NCI-H187 (cell line): ENCODE measurements at places on chromosomes 3 and 15.

DNA sequence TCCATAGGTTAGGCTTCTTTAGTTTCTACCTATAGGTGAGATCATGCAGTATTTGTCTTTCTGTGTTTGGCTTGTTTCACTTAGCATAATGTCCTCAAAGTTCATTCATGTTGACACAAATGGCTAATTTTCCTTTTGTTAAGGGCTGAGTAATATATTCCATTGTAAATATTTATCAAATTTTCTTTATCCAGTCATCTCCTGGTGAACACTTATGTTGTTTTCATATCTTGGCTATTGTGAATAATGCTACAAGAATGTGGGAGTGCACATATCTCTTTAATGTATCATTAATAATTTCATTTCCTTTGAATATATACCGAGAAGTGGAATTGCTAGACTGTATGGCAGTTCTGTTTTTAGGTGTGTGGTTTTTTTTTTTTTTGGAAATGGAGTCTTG, 250.9 kb upstream of the SEMA6D start:
- no peak for DNase-seq

DNA sequence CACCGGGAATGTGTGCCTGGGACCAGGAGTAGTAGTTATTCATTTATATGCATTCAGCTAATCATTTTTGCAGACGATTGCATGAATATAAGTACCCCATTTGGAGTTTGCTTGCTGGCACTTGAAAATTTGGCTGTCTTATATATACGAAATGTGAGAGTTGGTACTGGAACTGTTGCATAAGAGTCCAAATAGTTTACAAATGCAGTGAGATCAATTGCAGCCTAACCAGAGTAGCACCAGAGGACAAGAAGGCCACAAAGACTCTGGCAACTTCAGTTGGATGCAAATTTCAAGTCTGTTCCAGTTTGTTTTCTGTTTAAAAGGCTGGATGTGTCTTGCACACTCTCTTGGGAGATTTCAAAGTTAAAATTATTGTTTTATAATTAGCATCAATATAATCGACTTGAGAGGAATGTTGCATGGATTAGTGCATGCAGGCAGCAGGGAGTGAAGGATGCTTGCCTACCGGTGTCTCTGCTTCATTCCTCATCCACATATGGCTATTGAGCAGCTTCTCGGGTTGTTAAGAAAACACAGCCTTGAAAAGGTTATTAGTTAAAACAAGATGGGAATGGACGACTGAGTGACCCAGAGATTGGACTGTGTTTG, 213.0 kb downstream of the PTPRG start:
- no peak for DNase-seq

DNA sequence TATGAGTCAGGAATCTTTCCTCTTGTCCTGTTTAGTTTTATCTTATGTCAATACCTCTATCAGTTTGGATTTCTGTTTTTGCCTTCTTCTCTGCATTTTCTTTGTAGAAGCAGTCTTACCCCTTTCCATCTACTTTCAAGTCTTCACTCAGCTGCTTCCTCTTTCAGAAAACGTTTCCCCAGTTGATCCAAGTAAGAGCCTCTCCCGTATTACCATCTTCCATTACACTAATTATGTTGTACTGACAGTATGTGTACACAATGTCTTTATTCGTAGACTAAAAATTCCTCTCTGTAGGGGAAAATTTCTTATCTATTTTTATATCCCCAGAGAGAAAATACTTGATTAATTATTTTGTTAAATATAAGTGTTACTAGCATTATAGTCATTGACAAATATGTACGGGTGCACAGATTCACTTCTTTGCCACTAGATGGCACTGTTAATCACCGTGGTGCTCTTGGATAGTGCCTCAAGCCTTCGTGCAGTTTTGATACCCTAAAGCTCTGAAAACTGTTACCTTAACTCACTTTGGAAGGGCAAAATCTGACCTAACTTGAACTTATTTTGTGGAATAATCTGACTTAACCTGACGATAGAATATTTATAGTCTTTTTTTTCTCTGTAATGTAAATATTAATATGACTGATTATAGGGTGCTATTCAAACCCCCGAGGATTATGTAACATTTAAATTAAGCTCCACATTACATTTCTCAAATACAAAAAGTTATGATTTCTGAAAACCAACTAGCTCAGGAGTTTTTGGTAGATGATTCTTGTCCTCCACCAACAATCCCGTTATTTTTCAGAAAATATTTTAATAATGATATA, 74.2 kb upstream of the POU1F1 start:
- no peak for DNase-seq

GRCh38 chr3:187212705-187213104, 15.4 kb downstream of the RTP1 start:
- DNase-seq, result no peak

DNA sequence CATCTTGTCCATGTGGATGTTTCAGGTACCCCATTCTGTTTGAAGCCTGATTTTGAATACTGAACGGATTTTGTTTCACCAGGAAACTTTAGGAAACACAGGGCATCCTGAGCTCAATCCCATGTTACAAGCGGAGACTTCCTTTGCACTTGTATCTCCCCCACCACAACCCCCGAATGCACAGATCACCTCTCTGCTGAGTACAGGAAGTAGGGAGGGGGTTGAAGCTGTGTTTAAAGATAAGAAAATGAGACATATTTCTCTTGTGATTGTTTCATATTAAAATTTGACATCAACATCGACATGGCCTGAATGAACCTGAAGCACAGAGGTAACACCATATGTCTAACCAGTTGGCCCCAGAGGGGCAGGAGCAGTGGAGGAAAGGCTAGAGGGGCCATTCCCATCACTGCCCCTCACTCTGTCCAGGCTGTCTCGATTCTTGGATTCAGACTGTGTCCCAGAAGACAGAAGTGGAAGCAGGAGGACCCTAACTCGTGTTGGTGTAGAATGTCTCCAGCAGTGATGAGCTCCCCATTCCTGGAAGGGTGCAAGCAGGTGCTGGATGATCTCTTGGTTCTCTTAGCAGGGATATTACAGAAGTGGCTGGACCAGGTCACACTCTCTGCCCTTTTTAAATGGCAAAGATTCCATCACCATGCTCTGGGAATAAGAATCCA, 59.6 kb upstream of the IQSEC1 start:
- DNase-seq, result no peak

- no peak for DNase-seq
These were observed 176.6 kb downstream of the KLF13 start for GRCh38 chr15:31503256-31503655.

GRCh38 chr3:195096484-195097330, 174.3 kb downstream of the XXYLT1 start:
- no peak for DNase-seq

DNA sequence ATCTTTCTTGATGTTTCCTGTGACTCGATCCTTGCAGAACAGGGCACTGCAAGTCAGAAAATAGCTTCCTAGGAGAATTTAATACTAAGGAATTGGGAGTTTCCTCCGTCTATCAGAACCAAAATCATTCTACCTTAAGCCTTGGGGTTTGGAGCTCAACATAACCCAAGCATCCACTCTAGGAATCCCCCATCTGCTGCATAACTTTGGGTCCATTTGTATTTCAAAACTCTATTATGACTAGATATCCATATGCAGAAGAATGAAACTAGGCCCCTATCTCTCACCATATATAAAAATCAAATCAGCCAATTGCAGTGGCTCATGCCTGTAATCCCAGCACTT, 61.7 kb upstream of the AKAP13 start:
- DNase-seq, result no peak

GRCh38 chr3:128226795-128227395, 73.6 kb downstream of the EEFSEC start:
- no peak for DNase-seq

GRCh38 chr3:34202975-34203374, 404.5 kb downstream of the PDCD6IP start:
- DNase-seq, result no peak

DNA sequence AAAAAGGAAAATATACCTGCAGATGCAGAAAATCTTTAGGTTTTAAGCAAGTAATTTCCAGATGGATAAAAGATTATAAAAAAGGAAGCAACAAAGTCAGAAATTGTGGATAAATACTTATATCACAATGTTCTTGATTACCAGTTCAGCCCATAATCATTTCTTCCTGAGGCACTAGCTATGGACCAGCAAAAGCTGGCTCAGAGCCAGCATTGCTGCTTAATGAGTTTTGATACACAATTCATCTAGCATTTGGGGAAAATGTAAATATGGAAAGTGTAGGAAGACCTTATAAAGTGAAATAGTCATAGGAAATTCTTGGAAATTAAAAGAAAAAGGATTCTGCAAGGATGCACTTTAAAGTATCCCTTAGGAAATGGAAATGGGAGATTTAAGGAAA, 168.3 kb upstream of the GBE1 start:
- DNase-seq, result no peak

GRCh38 chr3:191263850-191264249, 64.8 kb downstream of the OSTN start:
- DNase-seq, result no peak

- DNase-seq, result no peak
These were observed 236.0 kb upstream of the EIF1B start for GRCh38 chr3:40073310-40074007.

- no peak for DNase-seq
These were observed 2.2 kb upstream of the CD86 start for GRCh38 chr3:122052968-122053367.

DNA sequence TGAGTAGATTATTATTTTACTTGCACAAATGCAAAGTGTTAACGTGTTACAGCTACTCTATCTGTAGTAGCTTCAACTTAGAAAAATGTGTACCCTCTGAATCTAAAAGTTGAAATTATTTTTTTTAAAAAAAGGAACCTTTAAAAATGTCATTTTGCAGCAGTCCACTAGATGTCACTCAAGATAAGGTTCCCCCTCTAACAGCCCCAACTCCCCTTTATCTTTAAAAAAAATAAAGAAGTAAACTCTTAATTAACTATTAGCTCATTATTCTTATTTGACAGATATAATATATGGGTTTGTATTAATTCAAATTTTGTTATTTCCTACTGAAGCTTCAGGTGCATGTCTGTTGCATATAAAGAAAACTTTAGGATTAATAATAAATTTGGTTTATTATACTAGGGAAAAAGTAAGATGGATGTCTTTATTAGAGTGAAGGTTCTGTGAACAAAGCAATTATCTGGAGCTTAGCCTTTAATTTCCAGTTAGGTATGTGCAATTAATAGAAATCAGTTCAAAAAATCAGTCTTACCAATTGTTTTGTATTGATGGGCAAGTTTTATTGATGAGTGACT, 288.5 kb downstream of the VGLL3 start:
- DNase-seq, result no peak

- no peak for DNase-seq
These were observed 422.2 kb downstream of the TBC1D5 start for GRCh38 chr3:17320266-17320665.
